HEK293T (cell line): ENCODE measurements at places on chromosomes 5 and 9.

- no peak for DNase-seq
Measured at GRCh38 chr9:114206221-114206789, 51.0 kb downstream of the COL27A1 start.

GRCh38 chr5:122195802-122196394 is 66.6 kb downstream of the ZNF474 start:
- peak; percentile 50 for DNase-seq

DNA sequence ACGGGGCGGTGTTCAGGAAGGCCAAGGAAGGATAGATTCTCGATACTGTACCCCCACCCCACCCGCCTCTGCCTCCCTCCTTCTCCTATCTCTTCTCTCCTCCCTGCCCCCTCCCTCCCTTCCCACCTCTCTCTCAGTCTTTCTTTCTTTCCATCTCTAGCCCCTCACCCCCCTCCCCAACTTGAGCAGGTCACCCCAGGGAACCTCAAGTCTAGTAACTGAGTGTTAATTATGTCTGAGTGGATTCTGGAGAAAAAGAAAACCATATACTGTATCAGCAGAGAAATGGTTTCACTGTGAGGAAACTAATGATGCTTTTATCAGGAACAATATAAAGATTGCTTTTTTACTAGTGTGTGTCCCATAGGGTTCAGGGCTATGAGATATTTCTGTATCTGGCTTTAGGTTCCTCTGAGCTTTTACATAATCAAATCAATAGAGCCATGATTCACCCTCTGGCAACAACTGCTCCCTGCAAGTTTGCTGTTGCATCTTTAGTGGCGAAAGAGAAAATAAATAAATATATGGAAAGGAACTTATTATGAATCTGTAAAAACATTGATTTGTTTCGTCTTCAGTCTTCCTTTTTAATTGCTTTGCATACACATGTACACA is 639.7 kb downstream of the CCDC171 start:
- DNase-seq: no peak

- DNase-seq: peak; percentile 28
Measured at GRCh38 chr5:90866333-90866732, 307.7 kb downstream of the ADGRV1 start.

DNA sequence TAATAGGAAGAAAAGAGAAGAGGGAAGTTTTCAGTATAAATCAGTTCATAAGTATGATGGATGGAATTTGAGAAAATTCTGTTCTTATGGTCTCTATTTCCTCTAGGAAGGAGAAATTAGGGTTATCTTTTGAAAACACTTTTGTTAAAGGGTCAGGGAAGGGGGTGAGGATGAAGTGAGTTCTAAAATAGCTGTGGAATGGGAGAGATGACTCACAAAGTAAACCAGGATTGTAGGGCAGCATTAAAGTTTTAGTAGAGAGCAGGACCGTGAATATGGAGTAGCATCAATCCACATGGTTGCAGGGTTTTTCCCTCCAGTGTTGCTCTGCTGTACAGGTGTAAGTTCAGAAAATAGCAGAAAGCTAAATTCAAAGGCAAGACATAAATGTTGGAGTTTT is 32.4 kb downstream of the MUSK start:
- DNase-seq: no peak

DNA sequence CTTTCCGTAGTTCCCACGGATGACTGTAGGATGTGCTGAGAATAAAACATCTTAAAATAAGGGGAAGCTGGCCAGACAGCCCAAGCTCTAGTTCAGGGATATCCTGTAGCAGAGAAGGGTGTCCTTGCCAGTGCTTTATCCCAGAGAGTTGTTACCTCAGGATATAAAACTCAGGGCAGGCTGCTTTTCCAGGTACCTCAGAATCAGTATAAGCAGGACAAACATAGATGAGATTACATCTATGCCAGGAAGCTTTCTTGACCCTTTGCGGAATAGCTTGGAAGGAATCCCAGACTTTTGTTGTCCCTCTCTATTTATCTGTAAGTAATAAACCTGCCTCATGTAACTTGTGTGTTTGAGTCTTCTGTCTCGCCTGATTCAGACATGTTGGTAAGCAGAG is 565.7 kb downstream of the PRDM9 start:
- DNase-seq: no peak

DNA sequence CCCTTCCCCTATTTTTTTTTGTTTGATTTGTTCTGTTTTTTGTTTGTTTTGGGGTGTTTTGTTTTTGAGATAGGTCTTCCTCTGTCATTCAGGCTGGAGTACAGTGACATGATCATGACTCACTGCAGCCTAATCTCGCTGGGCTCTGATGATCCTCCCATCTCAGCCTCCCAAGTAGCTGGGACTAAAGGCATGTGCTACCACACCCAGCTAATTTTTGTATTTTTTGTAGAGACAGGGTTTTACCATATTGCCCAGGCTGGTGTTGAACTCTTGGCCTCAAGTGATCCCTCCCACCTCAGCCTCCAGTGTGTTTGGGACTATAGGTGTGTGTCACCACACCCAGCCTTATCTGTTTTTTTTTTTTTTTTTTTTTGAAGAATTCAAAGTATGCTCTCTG is 605.4 kb downstream of the DNAH5 start:
- DNase-seq: no peak

- peak; percentile 90 for DNase-seq
Measured at GRCh38 chr9:129626079-129626624, at the start of gene NTMT1. NTMT1 (plus strand) TSS chr9:129626163; CDS start chr9:129632704, 6,541 bp downstream.

DNA sequence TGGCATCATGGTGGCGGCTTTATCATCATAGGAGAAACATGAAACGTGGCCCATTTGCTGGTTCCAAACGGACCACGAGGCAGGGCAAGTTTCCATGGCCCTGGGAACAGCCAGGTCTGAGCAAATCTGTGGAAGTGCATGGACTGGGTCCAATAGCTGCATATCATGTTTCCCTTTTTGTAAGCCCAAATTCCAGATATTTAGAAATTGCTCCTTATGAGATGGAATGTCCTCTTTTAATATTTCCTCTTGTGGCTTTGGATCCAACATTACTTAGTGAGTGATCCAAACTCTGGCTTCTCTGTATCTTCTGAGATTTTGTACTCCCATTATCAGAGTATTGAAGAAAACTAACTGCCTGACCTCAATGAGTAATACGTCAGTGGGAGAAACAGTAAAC is 79.8 kb upstream of the FBXL7 start:
- no peak for DNase-seq

DNA sequence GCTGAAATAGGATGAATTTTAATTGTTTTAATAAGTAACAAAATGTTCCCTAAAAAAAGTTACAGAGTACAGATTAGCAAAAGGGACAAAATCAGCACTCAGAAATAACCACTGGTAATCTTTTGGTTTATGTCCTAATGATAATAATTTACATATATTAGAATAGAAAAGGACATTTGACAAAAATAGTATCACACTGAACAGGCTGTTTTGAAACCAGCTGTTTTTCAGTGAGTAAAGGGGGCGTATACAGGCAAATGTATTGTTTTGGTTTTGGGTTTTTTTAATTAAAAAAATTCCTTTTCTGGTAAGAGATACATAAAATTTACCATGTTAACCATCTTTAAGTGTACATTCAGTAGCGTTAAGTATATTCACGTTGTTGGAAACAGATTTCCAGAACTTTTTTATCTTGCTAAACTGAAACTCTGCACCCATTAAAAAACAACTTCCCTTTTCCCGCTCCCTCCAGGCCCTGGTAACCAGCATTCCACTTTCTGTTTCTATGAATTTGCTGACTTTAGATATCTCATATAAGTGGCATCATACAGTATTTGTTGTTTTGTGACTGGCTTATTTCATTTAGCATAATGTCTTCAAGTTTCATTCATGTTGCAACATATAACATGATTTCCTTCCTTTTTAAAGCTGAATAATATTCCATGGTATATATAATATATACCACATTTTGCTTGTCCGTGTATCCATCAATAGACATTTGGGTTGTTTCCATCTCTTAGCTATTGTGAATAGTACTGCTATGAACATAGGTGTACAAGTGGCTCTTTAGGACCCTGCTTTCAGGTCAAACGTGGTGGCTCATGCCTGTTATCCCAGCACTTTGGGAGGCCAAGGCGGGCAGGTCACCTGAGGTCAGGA is 20.6 kb upstream of the LARP1 start:
- no peak for DNase-seq

DNA sequence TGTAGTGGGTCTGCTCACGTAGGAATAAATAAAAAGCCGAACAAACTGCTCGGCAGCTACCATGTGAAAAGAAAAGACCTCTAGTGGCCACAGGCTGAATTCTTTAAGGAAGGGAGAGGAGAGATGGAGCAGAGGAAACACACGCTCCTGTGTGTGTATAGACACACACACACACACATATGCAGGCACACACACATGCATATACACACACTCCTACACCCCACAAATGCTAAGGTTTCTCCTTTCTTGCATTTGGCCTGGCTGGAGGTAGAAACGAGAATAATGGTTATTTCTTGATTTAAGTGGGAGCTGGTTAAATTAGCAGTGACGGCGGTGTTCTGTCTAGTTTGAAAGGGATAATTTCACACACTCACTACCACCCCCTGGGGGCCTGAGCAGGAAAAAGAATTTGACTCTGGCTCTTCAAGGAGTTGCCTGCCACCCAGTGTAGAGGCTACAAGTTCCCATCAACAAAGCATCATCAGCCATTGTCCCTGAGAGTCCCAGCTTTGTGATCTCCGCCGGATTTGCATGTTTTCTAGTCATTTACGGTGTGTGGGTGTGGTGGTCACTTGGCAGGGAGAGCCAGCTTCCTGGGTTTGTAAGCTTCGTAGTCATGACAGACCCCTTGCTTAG is at the start of gene INSYN2B:
INSYN2B (minus strand) TSS at position 78 of the 636 bp plus-strand sequence. CDS start 96,597 bp downstream, outside the sequence.
- peak; percentile 83 for DNase-seq

DNA sequence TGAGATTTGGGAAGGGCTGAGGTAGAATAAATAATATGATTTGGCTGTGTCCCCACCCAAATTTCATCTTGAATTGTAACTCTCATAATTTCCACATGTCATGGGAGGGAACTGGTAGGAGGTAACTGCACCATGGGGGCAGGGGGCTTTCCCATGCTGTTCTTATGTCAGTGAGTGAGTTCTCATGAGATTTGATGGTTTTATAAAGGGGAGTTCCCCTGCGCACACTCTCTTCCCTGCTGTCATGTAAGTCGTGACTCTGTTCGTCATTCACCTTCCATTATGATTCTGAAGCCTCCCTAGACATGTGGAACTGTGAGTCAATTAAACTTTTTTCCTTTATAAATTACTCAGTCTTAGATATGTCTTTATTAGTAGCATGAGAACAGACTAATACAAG is 115.5 kb upstream of the STARD4 start:
- no peak for DNase-seq

DNA sequence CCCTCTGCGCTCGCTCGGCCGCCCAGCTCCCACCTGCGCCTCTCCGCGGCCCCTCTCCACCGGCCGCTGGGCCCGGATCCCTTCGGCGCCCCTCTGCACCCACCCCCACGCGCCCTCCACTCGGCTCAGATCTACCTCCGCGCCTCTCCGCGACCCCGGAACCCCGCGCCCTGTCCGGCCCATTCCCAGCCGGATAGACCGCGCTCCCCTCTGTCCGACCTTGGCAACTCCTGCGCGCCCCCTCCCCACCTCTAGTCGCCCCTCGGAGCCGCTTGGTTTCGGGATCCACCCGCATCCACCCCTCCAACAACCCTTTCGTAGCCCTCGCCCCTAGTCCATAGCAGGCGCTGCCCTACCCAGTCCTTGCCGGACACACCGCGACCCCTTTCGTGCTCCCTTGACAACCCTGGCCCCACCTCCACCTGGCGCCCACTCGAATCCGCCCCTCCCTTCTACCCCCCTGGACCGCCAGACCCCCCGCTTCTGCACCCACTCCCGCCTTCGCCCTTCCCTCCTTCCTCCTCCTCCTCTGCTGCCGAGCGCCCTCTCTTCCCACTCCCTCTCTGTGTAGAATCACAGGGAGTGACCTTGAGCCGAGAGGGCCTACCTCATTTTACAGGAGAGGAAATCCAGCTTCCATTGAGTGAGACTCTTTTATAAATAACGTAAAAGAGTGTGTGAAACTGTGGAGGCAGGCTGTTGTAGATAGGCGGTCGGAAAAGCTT is 525 bp upstream of the AK3 start:
- peak; percentile 10 for DNase-seq

- no peak for DNase-seq
Measured at GRCh38 chr5:150274811-150275210, 14.8 kb downstream of the CAMK2A start.

GRCh38 chr5:154265197-154265773 is 74.8 kb downstream of the GALNT10 start:
- DNase-seq: no peak

DNA sequence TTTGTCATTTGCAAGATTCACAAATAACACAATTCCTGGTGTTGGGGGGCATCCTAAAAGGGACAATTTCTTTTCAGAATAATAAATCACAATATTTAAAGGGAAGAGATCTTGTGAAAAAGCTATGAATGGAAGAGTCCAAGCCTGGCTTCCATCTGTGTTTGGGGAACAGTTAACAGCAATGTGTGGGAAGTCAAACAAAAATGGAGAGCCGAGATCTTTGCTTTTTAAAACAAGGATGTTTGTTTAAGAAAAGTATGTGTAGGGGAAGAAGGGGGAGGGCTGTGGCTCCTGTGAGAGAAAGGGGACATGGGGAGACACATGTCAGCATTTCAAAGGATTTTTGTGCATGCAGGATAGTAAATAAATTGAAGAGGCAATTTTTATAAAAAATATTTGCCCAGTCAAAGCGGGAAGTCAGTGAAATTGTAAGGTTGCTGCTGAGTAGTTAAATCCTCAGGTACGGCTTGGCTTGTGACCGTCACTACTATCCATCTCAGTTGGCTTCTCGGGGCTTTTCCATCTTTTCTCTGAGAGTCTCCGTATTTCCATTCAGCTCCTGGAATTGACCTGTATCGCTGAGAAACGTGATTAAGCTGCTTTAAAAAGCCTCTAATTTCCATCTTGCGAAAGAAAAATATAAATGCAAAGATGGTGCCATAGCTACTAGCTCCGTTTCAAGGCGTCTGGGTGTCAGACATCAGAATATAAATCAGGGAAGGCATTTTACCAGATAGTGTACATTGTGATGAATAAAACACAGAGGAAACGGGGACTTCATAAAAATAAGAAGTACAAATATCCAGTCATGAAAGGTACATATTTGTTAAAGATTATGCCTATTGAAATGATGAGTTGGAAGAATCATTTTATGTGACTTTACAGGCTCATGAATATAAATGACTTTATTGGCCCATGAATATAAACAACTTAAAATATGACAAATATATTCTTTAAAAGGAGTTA is 52.9 kb upstream of the VCAN start:
- no peak for DNase-seq

DNA sequence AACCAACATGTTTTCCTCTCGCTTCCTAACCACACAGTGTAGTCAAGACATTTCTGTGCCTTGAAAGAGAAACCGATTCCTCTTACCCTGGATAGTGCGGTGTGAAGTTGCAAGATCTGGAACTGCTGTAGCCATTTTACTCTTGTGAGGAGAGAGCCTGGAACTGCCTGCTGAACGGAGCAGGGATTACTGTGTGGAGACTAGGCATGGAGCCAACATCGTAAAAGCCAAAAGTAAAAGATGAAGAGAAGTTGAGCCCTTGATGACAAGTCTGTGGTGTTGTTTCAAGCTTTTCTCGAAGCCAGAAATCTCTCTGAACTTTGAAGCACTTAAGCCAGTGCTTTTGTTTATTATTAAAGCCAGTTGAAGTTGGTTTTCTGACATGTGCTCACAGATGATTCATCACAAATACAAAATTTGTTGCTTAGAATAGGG is 110.1 kb upstream of the GRIN3A start:
- DNase-seq: peak; percentile 19
